Cerebellar nuclear complex (tissue), 1 donor: ENCODE measurements at places on chromosomes 6 and 20.

DNA sequence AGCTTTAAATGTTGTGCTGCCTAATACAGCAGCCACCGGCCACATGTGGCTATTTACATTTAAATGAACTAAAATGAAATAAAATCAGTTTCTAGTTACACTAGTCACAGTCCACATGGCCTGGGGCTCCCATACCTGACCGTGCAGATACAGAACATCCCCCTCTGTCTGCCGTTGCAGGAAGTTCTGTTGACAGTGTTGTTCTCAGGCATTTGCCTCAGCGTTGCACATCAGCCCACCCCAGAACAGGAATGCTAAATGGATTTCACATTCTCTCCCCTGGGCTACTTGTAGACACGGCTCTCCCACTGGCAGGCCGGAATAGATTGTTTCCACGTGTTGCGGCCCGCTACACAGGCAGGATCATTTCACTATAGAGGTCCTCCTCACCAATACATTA, 26.3 kb downstream of the JAG1 start:
- DNase-seq, result no peak

- DNase-seq, result no peak
These were observed 37.7 kb downstream of the KIF25 start for GRCh38 chr6:168035098-168035660.

DNA sequence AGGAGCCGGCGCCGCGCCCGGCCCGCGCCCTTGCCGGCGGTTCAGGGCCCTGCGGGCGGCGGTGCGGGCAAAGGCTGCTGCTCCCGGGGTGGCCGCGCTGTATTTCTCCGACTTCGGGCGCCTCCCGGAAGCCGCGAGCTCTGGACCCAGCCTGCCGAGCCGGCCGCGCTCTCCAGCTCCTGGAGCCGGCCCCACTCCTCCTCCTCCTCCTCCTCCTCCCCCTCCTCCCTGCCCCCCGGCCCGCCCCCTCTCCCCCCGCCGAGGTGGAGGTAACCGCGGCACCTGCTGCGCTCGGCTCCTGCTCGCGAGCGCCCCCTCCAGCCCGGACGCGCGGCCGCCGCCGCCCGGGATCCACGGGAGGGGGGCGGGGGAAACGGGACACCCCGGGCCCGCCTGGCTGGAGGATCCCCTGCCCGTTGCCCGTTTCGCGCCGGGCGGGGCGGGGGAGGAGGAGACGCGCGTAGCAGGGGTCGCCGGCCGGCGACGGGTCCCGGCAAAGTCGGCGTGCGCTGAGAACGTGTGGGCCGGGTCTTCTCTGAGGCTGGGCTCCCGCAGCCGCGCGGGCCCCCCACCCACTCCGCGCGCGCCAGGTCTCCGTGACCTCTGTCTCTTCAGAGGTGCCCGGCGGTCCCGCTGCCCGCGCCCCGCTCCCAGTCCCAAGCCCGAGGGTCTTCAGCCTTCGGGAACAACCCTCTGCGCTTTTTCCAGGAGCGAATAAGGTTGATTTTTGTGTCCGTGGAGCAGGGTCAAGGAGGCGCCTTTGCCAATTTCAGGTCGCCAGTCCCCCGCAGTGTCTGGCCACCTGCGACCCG, at the start of gene SLC22A23:
Gene SLC22A23, minus strand, starts transcription at position 153 of the 812 bp plus-strand sequence. CDS start 491 bp downstream, outside the sequence.
- DNase-seq, result no peak

DNA sequence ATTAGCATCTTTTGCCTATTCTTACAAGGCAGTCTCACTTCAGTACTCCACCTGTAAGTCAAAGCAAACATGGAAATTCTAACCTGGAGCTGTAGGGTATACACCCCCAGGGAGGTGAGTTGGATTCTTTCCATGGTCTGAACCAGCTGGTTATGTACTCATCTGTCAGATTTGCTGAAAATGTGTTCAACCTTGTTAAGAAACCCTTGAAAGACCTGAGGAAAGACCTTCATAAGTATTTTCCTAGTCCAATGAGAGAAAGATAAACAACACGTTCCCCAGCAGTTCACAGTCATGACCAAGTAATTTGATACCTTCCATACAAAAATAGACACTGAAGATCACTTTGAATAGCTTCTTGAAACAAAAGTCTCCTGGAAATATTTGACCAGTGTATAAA, 42.5 kb downstream of the ID4 start:
- no peak for DNase-seq

DNA sequence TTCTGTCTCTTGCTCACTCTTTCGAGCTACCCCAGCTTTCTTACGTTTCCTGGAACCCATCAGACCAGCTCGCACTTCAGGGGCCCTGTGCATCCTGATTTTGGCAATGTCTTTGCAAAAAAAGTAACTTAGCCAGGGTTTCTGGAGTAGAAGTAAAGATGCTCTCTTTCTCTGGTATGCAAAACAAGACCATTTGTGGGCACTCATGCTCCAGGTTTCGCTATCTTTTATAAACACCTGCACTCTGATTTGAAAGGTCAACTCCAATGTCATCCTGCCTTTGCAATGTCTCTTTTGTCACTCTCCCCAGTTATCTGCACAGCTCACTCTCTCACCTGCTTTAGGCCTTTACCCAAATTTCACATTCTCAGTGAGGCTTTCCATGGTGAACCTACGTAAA, 869.1 kb downstream of the QKI start:
- DNase-seq, result no peak
